ENCODE measurements at places on chromosomes 12 and 14.

GRCh38 chr12:47207340-47207717, 127.6 kb upstream of the AMIGO2 start:
- peak; percentile 54 for DNase-seq

GRCh38 chr14:37093364-37093763, 79.0 kb downstream of the SLC25A21 start:
- no peak for DNase-seq

- DNase-seq: no peak
These were observed 71.1 kb downstream of the FUT8 start for GRCh38 chr14:65483647-65484046.

DNA sequence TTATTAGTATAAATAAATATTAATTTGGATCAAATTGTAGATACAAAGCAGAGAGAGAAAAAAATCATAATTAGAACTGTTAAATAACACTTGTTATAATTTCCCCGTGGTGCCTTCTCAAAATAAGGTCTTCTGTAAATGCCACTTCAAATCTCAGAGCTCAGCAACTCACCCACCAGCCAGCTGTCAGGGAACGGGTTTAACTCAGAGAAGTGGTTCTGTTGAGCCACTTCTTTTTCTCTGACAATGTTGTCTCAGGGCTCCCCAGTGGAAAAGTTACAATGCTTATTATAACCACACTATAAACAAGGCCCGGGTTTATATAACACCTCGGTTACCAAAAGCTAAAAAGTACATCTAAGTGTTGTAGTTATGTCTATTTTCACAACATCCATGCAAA, 452.6 kb downstream of the GLT1D1 start:
- DNase-seq: no peak

DNA sequence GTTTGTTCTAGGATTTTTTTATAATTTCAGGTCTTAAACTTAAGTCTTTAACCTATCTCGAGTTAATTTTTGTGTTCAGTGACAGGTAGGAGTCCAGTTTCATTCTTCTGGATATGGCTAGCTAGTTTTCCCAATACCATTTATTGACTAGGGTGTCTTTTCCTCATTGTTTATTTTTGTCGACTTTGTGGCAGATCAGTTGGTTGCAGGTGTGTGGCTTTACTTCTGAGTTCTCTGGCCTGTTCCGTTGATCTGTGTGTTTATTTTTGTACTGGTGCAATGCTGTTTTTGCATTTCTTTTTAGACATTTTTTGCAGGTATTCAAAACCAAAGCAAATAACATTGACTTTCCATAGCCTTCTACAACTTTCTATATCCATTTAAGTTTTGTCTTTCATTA, 121.7 kb downstream of the ETNK1 start:
- DNase-seq: no peak

DNA sequence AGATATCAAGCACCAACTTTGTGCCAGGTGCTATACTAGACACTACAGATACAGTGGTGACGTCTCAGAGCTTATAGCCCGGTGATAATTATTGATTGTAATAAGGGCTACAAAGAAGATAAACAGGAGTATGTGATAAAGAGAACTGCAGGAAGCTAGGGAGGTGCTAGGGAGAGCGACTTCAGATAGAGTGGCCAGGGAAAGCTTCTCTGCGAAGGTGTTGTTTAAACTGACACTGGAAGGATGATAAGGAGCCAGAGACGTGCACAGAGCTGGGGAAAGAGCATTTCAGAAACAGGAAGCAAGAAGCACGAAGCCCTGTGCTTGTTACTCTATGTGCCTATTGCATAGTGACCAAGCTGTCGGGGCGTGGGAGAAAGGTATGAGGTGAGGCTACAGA, 48.1 kb upstream of the OTX2 start:
- DNase-seq: no peak

DNA sequence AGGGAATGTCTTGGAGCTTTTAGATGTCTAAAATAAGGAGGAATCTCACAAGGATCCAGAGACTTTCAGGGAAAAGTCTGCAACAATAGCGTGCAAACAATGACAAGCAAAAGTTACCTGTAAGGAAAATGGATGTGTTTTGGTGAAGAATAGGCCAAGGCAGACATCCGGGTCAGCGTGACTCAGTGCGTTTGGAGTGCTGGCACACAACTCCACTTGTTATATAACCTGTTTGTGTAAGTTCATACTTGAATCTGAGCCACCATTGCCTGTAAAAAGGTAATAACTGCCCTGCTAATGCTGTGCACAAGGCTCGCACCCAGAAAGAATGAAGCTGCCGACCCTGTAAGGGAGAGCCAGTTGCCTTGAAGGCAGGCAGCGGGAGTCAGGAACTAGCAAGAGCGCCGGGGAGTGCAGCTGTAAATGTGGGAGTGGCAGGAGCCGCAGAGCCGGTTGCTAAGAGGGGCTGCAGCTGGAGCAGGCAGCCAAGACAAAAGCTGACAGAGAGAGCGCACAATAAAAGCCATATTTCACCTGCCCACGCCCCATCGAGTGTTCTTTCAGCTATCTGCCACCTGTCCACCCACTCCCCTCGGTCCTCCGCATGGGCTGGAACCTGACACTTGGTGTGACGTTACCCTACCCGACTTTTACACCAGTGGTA, 638.5 kb upstream of the MIS18BP1 start:
- no peak for DNase-seq

DNA sequence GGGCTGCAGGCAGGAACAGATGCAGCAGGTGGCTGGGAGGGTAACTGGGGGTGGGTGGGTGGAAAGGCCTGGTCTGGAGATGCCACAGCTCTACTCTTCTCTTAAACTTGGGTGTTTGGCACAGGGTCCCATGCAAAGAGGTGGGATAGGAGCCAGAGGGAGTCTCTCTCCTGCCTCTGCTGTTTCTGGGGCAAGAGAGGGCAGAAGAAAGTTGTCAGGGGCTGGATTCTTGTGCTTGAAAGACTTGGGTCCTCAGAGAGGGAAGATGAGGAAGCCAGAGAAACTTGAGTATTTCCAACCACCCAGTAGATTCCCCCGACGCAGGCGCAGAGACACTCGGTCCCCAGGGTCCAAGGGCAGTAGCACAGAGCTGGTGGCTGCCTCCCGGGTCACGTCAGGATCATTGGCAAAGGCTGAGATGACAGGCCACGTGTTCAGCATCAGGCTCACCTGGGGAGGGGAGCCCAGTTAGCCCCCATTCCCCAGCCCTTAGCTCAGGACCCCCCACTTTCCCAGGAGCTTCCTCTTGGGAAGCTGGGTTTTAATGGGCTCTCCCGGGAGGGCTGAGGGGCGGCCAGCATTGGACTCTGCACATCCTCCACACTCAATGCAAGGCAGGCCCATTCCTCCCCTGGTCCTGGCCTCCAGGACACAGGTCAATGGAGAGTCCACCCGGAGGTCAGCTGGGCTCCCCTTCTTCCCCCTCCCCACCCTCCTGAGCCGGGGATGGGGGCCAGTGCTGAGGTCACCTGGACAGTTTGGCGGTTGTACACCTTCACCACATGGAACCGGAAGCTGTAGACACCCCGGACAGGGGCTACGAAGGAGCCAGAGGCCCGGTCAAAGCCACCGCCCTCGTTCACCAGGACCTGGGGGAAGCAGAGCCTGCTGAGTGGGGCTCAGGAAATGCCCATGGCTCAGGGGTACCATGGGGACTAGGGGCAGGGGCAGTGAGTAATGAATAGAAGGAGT, 1.6 kb downstream of the CBLN3 start:
- DNase-seq: no peak

DNA sequence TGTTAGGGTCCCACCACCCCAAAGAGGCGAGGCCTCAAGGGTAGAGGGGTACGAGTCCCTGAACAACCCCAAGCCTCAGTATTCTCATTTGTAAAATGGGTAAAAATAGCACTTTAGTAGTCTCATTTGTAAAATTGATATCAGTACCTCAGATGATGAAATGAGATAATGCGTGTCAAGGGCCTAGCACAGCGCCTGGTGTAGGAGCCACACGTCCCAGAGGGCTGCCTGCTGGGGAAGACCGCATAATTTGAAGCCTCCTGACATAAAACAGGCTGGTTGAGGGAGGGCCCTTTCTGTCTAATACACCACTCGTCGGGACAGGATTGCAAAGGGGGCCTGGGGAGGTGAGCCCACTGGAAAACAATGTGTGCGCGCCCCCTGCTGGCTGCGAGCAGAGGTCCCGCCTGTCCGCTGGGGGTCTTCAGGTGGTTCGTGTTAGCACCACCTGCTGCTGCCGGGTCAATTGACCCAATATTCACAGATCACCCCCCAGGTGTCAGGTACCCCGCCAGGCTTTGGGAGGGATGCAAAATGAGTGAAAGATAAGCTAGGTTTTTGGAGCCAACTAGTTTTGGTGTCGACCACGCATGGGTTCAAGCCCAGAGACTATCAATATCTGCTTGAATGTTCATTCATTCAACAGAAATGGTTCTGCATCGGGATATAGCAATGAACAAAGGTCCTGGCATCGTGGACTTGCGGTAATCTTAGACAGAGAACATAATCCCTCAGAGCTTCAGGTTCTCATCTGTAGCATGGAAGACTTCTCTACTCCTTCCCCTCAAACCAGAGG, 24.7 kb upstream of the IRF2BPL start:
- DNase-seq: no peak

GRCh38 chr12:57609101-57609780, 2.0 kb upstream of the ARHGEF25 start:
- no peak for DNase-seq

DNA sequence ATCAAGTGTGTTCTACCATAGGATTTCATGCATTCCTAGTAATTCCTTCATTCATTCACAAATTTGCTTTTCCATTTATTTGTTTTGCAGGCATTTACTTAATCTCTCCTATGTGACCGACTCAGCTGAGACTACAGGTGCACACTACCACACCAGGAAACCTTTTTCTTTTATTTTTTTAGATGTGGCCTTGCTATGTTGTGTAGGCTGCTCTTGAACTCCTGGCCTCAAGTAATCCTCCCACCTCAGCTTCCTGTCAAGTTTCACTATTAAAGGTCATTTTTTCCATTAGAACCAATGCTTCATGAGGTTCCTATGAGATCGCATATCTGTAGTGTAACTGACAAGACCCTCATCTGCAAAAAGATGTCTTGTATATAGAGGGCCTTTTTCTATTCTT, 1218.7 kb downstream of the VRK1 start:
- no peak for DNase-seq

DNA sequence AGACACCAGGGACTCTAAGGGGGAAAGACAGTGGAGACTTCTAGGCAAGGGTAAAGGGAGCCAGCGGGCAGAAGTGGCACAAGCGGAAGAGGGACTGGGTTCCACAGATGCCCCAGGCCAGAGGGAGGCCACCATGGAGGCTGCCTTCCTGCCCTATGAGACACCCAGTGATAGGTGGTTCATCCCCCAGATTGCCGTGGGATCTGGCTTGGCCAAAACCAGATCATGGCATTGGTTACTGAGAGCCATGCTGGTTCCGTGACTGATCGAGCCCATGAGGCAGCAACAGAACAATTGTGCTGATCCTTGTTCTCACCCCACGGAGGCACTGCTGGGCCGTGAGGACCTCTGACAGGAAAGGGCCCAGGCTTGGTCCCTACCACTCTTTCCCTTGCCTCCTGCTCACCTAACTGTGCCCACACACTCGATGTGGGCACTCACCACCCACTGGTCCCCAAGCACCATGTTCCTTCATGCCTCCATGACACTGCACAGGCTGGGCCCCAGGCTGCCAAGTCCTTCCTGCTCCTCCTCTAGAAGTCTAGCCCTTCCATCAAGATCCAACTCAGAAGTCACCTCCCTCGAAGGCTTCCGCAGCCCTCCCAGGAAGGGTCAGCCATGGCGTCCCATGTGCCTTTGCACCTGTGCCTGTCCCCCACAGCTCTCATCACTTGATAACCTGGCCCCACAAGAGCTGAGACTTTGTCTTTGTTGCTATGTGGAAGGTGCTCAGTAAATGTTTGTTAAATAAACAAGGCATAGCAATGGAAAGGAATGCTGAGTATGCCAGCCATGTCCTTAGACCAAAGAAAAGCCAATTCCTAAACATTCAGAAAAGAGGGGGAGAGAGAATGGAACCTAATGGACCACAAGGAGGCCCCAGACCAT, 7.3 kb downstream of the KRT79 start:
- no peak for DNase-seq

DNA sequence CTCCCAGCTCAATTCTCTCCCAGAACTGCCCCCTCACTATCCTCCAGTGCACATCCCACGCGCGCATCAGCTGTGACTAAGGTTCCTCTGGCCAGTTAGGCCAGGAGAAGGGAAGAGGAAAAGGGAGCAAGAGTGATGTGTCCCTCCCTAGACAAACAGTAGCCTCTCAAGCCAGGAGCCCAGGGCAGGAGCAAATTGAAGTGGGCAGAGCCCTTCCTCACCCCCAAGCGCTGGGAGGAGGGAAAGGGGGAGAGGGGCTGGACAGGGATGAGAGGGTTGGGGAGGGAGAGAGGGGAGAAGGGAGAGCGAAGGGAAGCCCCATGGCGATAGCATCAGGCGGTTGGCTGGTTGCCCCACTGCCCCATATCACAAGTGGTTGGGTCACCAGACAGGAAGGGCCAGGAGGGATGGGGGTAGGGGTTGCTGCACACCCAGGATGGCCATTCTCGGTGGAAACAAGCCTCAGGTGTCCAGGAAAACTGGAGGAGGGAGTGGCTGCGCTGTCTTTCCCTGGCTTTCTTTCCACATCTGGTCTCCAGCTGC, 1.1 kb downstream of the CD63 start:
- no peak for DNase-seq

GRCh38 chr14:22434030-22434429, 155.0 kb downstream of the DAD1 start:
- no peak for DNase-seq

DNA sequence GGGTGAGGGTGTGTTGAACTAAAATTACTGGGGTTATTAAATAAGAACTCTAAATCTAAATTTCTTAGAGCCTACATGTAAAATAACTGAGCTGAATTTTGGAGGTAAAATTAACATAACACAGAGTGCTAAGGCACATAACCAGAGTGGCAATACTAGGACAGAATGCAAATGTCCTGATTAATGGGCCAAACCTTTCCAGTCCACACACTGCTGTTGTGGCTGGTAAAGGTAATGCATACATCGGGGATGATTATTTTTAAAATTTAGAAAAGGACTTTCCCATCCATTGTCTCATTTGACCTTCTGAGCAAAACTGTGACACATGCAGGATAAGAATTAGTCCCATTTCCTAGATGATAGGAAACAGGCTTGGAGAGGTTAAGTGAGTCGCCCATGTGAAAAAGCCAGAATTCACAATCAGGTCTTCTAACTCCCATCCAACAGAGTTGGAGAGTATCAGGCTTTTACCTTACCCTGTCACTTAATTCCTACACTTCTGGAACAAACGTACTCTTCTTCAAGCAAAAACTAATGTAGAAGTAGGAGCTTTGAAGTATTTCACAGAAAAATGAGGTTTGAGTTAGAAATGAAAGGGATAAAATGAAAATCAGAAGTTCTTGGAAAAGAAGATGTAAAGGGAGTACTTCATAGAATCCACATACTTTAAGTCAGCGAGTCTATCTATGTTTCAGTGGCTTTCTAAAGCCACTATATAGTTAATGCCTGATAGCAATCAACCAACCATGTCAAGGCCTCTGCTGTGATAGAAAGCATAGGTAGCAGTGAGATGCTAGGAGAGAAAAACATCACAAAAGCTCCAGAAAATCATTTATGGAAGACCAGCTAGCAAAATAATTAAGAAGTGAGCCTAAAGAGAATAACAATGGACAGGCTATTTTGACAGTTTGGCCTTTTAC, 334.9 kb upstream of the DIO2 start:
- DNase-seq: no peak

- no peak for DNase-seq
These were observed 44.8 kb upstream of the PRMT8 start for GRCh38 chr12:3446235-3446634.
